ENCODE measurements at places on chromosomes 16 and 17. TPM values are rescaled to one million over a fixed set of nuclear protein-coding genes. Genes with fewer than 3 reads are reported as not detected.

The NME2 gene
- 1,062 TPM for polyA plus RNA-seq

- H3K36me3 ChIP-seq: no peaks in the 10 kb centered on the region
- H3K4me3 ChIP-seq: no peak overlapping the region
- no peak for DNase-seq
- H3K27ac ChIP-seq: no peak overlapping the region
- no peaks in the 10 kb centered on the region for H3K27me3 ChIP-seq
These were observed 314.7 kb downstream of the CDH8 start for GRCh38 chr16:61721544-61721943.

DNA sequence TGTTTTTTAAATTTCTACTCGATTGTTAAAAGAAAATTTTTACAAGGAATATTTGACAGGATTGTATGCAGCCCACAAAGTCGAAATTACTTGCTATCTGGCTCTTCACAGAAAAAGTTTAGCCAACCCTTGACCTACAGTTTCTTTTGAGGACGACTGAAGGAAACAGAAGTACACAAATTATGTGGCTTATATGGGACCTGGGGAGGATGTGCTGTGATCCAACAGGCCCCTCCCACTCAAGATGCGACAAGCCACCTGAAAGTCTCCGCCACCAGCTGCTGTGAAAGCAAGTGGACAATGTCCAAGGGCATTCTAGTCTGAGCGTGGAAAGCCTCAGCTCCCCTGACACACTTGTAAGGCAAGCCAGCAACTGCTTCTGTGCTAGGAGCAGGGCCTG is 42.4 kb upstream of the SLC25A19 start:
- no peak overlapping the region for H3K4me3 ChIP-seq
- H3K27me3 ChIP-seq: no peaks in the 10 kb centered on the region
- peaks cover 7% of the 10 kb centered on the region for H3K4me1 ChIP-seq
- H3K36me3 ChIP-seq: peaks cover 12% of the 10 kb centered on the region

DNA sequence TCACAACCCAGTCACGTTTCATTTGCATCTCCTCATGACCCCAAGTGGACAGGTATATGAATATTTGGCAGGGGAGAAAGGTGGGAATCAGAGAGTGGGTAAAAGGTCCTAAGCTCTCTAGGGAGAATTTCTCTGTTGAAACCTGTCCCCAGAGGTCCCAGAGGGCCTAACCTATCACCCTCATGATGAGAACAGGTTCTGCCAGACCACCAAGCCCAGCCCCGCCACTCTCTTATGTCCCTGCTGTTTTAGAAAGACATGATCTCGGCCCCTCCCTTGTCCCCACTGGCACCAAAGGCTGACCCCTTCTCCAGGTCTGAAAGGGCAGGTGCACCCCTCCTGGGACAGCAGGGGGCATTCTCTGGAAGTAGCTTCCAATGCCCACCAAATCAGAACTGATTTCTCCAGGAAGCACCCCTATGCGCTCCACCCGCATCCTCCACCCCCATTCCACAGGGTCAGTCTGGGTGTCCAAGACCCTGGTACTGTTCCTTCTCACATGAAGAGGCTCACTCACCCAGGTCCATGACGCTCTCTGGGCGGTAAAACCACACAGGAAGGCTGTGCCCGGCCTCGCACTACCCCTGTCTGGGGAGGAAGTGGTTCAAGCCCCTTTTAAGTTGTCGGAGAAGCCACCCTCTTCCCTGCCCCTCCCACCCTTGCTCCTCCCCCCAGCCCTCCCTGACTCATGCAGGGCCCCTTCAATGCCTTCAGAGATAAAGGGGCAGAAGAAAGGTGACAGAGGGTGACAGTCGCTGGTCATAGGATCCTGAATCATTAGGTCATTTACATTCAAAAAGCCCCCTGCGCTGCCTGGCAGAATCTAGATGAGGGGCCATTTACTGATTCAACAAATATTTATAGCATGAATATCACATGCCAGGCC is at the start of gene CCR7:
TSS of gene CCR7 (minus strand) at position 590 of the 886 bp plus-strand sequence. CDS start at position 527, 63 bp downstream.
- peak within 1 kb of the TSS; percentile 98 for H3K27ac ChIP-seq
- H3K27me3 ChIP-seq: no peaks in the 10 kb centered on the region
- peaks cover 25% of the 10 kb centered on the region for H3K4me1 ChIP-seq
- peak within 1 kb of the TSS; percentile 93 for H3K4me3 ChIP-seq
- H3K36me3 ChIP-seq: no peaks in the 10 kb centered on the region
- DNase-seq: no peak

DNA sequence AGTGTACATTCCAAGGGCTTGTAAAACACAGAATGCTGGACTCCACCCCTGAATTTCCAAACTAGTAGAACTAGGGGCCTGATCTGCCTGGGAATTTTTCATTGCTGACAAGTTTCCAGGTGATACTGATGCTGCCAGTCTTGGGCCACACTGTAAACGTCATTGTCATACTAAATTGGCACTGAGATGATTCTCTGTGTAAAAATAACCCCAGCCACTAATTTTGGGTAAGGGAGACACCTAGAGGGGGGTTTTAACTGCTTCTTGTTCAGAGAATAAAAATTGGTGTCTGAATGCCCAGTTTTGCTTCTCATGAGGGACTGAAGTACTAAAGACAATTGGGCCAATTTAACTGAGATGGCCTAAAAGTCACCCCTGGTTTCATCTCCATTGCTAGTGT is 5.0 kb upstream of the CDH13 start:
- no peaks in the 10 kb centered on the region for H3K4me1 ChIP-seq
- no peak overlapping the region for H3K4me3 ChIP-seq
- no peak for DNase-seq
- H3K27ac ChIP-seq: no peak overlapping the region

The C1QTNF8 gene
- polyA plus RNA-seq: not detected

DNA sequence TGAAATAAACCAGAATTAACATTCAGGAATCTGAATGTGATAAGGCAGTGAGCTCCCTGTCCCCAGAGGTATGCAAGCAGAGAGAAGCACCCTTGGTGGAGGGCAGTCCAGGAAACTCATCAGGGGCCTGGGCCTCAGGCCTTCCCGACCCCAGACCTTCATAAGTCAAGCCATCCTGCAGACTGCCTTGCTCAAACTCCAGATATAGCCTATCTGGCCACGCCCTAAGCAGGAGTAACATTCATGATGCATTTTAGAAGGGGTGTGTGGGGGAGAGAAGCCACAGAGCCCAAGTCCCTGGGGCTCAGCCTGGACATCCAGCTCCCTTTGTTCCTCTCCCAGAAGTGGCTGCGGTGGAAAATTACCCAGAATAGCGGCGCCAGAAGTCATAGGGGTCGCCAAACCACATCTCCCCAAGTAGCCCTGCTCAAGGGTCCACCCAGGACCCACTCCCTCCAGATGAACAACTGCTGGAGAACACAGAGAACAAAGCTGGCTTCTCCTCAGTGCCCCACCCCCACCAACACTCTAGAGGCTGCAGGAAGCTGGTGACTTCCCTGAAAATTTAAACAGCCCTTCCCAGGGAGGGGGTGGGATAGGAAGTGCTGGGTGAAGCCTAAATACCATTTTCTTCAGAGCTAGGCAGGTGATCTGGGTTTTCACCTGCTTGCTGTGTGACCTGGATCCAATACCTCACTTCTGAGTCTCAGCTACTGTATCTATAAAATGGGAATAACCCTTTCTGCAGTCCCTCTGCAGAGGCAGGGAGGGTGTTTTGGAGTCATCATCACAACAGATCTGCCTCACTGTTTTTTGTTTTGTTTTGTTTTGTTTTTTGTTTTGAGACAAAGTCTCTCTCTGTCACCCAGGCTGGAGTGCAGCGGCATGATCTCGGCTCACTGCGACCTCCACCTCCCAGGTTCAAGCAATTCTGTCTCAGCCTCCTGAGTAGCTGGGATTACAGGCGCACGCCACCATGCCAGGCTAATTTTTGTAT is 1.5 kb upstream of the SREBF1 start:
- H3K4me1 ChIP-seq: peaks cover 50% of the 10 kb centered on the region
- no peak for DNase-seq
- H3K4me3 ChIP-seq: no peak overlapping the region
- H3K27me3 ChIP-seq: no peaks in the 10 kb centered on the region
- H3K36me3 ChIP-seq: no peaks in the 10 kb centered on the region

- H3K36me3 ChIP-seq: no peaks in the 10 kb centered on the region
- no peak for DNase-seq
- peaks cover 7% of the 10 kb centered on the region for H3K4me1 ChIP-seq
- no peaks in the 10 kb centered on the region for H3K27me3 ChIP-seq
These were observed 880 bp downstream of the SARM1 start for GRCh38 chr17:28372203-28372944.

DNA sequence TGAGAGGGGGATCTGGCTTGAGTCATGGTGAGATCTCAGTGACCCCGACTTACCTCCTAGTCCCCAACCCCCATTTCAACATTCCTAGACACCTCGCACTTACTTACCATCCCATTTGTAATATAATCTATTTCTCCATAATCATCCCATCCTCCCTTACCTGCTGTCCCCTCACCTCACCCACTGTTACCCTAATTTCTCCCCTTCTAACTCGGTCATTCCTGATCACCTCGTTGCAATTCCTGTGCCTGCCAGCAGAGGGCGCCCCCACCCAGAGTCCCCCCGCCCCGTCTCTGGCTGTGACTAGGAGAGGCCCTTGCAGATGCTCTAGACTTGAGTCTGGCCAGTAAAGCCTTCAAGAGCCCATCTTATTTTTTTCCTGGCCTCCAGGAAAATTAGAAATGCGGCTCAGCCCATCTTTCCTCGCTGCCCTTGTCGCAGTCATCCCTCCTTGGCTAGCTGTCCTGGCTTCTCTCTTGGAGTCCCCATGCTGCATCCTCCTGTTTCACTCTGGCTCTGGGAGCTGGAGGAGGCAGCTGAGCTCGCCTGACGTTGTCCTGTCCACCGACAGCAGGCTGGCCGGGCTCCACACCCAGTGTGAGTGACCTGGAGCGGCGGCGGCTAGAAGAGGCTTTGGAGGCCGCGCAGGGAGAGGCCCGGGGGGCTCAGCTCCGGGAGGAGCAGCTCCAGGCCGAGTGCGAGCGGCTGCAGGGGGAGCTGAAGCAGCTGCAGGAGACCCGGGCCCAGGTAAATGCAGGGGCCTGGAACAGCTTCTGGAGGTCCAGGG is 5.0 kb downstream of the TBKBP1 start:
- peaks cover 22% of the 10 kb centered on the region for H3K4me1 ChIP-seq
- no peak overlapping the region for H3K4me3 ChIP-seq
- DNase-seq: no peak
- H3K27me3 ChIP-seq: no peaks in the 10 kb centered on the region

DNA sequence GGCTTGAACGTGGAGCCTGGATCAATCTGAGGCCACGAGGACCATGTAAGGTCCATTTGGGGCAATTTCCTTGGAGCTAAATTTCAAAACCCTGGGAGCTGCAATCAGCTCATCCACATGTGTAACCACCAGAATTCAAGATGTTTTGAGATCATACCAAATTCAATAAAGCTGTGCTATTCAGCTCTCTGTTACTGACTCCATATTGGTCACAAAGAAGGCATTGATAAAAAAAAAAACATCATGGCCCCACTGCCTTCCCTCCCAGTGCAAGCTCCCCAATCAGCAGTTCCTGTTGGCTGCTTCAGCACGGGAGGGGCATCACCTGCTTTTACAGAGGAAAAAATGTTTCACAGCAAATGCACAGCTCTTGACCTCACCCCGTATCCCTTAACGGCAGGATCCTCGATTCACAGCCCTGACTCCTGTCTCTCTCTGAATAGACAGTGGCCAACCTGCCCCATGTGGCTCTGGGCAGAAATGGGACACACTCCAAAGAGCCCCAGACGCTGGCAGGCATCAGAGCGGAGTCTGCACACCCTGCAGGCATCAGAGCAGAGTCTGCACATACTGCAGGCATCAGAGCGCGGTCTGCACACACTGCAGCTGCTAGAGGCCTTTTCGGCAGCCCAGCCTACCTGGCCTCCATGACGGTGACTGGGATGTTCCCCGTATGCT is 37.1 kb downstream of the FANCA start:
- H3K36me3 ChIP-seq: peaks cover 28% of the 10 kb centered on the region
- H3K4me1 ChIP-seq: no peaks in the 10 kb centered on the region
- H3K27ac ChIP-seq: no peak overlapping the region
- DNase-seq: no peak
- no peaks in the 10 kb centered on the region for H3K27me3 ChIP-seq
- H3K4me3 ChIP-seq: no peak overlapping the region

The CHST4 gene
- 1.3 TPM for polyA plus RNA-seq

- no peaks in the 10 kb centered on the region for H3K27me3 ChIP-seq
- H3K4me1 ChIP-seq: no peaks in the 10 kb centered on the region
- H3K36me3 ChIP-seq: no peaks in the 10 kb centered on the region
- no peak for DNase-seq
These were observed 42.3 kb downstream of the JPH3 start for GRCh38 chr16:87644596-87644995.

DNA sequence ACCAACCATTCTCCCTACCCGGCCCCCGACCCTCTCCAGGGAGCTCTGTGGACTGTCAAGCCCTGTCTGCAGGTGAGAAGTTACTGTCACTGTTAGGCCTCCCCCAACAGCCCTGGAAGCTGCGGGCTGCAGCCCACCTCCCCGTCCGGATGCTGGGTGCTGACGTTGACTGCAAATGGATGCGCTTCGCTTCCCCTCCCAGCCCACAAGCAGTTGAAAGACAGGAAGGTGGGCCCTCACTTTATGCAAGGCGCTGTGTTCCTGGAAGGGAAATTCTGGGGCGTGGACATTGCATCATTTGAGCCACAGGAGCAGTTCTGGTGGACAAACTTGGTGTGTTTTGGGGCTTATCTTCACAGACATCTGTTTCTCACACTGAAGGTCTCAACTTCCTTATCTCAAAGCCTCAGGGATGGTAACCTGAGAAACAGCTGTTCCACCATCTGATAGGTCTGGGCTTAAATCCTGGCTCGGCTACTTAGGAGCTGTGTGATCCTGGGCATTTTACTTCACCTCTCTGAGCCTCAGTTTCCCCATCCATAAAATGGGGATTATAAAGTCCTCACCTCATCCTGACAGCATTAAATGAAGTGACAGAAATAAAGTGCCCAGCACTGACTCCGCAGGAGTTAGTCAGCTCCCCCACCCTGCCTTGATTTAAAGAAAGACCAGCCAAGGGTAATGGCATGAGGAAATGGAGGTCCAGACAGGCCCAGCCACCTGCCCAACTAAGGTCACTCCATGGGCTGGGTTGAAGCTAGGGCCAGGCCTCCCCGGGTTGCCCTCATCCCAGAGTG is 4.6 kb upstream of the DRC7 start:
- H3K4me1 ChIP-seq: peaks cover 17% of the 10 kb centered on the region
- DNase-seq: peak; percentile 57
- H3K27me3 ChIP-seq: no peaks in the 10 kb centered on the region
- no peak overlapping the region for H3K27ac ChIP-seq
- 0 out of 2 replicates have a peak overlapping the region, but pooled peaks have one; percentile 6 for H3K4me3 ChIP-seq
